ENCODE measurements at places on chromosomes 7 and 10.
A peak's percentile ranks its signal among the peaks of the same experiment; 100 is the strongest.

- peak; percentile 77 for DNase-seq
These were observed 25.7 kb upstream of the FAM180A start for GRCh38 chr7:135774284-135774683.

DNA sequence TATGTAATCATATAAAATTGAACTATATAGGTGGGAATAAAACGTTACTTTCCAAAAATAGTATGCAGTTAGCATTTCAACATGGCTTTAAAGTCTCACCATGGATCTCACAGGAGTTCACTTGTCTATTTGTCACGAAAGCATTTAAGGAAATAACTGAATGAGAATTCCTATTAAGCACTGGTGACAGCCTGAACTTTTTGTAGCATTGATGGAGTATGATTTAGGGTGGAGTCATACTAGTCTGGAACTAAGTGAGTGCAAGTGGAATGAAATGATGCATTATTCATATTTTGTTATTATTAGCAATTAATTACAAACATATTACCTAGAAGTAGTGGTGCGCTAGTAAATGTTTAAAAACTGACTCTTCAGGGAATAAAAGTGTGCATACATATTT, 26.0 kb upstream of the HIBADH start:
- no peak for DNase-seq

DNA sequence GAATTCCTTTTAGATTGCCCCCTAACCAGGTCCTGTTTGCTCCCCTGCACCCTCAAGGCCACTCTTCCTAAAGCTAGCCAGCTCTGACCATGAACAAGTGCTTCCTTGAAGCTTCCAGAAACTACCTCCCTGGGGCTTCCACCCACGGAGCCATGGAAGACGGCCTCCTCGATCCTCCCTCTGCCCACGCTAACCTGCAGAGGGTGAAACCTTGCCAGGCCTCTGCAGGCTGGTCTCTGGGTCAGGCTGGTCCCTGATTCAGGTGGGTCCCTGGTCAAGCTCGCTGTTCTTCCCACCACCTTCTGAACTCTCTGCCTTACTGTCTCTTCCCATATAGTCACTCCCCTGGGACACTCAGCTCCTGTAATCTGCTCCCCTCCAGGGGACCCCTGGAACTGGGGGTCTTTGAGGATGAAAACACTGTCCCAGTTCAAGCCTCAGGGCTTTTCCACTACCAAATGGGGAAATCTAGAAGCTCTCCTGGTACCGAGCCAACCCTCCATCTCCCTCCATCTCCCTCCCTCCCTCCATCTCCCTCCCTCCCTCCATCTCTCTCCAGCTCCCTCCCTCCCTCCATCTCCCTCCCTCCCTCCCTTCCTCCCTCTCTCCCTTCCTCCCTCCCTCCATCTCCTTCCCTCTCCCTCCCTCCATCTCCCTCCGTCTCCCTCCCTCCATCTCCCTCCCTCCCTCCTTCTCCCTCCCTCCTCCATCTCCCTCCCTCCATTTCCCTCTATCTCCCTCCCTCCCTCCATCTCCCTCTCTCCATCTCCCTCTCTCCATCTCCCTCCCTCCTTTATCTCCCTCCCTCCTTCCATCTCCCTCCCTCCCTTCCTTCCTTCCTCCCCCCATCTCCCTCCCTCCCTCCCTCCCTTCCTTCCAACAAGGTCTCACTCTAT, 2.9 kb downstream of the MLXIPL start:
- no peak for DNase-seq

- DNase-seq = no peak
These were observed 63.1 kb downstream of the ZNRF2 start for GRCh38 chr7:30347226-30348082.

GRCh38 chr10:99431190-99431760, 851 bp upstream of the GOT1 start:
- peak; percentile 58 for DNase-seq

GRCh38 chr10:69449841-69450240, 1.4 kb upstream of the TSPAN15 start:
- DNase-seq = peak; percentile 81

- no peak for DNase-seq
These were observed 8.0 kb downstream of the AKR1B10 start for GRCh38 chr7:134535272-134535918.

DNA sequence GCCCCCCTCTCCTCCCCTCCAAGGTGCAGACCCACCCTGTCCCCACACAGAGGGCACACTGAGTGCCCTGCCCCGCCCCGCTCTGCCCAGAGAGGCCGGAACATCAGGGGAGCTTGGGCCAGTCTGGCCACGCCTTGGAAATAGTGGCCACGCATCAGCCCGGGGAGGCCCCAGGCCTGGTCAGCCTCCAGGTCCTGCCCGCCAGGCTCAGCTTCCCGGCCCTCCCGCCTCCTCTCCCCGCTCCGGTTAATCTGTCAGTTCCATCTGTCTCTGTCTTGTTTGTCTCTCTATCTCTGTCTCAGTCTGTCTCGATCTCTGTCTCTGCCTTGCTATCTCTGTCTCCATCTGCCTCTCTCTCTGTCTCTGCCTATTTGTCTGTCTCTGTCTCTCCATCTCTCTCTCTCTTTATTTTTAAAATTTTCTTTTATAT, 28.9 kb upstream of the TNRC18 start:
- no peak for DNase-seq

GRCh38 chr10:78556705-78557432, 511.9 kb upstream of the ZMIZ1 start:
- no peak for DNase-seq

DNA sequence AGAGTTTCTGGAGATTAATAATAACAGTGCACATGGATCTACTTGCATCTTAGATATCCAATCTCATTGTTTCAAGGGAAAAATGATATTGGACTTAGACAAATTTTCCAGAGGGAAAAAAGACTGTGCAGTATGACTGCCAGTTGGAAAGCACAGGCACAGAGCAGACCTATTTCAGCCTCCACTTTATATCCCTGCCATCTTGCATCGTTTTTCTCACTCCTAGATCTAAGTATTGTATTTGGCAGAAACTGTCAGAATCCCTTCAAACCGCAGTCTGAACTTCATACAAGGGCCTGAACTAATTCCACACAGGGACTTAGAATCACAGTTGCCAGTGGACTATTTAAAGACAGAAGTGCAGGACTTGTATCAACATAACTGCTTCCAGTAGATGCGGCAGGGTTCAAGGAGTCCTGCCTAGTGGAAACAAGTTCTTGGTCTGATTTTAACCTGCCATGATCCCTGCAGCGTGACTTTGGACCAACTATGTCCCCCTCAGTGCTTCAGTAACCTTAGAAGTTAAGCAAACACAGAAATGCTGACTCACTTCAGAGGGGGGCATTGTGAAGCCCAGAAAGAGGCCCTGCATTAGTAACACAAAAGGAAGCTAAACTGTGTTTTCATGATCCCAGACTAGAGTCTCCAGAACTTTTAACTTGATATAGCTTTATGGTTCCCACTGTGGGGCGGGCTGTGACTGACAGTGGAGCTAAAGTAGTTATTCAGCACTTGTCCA, 95.7 kb upstream of the PALS2 start:
- DNase-seq = peak; percentile 81

GRCh38 chr7:49817279-49817678, 43.8 kb downstream of the VWC2 start:
- DNase-seq = no peak

DNA sequence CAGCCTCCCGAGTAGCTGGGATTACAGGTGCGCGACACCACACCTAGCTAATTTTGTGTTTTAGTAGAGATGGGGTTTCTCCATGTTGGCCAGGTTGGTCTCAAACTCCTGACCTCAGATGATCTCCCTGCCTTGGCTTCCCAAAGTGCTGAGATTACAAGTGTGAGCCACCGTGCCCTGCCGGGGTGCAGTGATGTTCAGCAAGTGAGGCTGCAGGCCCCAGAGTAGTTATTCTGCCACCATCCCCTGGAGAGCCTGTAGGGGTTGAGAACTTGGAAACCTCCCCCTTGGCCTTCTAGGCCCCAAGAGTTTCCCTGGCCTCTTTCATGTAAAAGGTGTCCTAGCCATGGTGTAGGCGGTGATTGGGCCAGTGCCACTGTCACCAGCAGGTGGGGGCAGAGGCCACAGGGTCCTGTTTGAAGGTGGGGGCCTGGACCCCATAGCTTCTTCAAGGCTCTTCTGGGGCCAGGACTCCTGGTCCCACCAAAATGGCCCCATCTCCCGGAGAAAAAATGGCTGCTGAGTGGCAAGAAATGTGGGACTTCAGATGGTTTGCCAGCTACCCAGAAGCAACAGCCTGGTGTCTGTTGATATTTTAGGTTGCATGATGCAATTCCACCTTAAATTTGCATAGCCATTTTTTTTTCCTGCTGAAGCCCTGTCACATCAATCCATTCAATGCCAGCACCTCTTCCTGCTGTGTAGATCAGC, 25.5 kb upstream of the INMT start:
- DNase-seq = no peak

GRCh38 chr10:16606421-16606820, 84.7 kb upstream of the C1QL3 start:
- DNase-seq = peak; percentile 66

Measured in EH (cell line).